ENCODE measurements at places on chromosomes 1 and 21.

DNA sequence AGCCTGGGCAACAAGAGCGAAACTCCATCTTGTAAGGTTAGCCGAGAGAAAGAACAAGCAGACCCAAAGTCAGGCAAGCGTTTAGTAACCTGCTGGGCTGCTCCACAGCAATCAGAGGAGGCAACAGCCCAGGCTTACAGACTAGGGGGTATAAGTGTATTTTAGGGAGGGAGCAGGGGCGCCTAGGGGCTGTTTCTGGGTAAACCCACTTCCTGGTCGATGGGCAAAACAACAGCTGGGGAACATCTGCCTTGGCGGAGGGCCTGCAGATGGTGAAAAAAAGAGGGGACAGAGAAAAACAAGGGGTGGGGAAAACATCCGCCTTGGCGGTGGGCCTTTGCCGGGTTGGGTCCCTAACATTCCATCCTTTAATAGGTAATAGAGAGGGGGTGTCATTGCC, 5.2 kb downstream of the TAS1R1 start:
- no peak for DNase-seq

DNA sequence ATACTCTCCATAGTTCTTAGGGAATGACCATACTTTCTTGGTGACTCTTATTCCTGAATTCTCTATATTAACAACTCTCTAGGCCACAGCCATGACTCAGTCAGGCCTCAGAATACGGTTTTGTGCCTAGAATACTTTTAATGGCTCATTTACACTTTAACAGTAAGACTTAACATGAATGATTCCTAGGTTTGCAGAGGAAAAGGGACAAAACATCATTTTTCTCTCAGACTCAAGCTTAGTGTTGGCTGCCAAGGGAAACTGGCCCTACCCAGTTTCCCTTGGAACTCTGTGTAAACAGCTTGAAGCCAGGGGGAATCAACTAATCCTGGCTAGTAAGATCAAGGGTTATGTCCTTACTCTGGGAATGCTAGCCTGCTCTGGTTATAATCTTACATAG, 164.9 kb upstream of the PKN2 start:
- no peak for DNase-seq

GRCh38 chr1:24465099-24465498, 37.5 kb upstream of the RCAN3 start:
- no peak for DNase-seq

- no peak for DNase-seq
Measured at GRCh38 chr1:177255411-177255810, 84.7 kb downstream of the BRINP2 start.

DNA sequence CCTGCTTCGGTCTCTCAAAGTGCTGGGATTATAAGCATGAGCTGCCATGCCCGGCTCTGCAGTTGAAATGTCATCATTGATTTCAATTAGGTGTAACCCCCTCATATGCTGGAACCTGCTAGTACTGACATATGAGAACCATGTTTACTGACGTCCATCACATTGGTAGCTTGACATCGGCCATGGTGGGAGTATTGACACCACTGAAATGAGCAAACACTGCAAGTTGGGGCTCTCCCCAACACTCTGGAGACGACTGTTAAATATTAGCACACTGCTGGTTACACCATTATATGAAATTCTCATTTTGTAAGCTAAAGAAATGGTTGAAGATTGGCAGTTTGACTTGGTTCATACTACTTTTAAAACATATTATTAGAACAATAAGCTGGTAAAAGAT, 63.7 kb downstream of the CNST start:
- no peak for DNase-seq

GRCh38 chr1:205687242-205687641, 6.9 kb upstream of the SLC45A3 start:
- DNase-seq: no peak
